Posterior vena cava (tissue), 2 donors: ENCODE measurements at places on chromosomes 6 and 20. TPM values are rescaled to one million over a fixed set of nuclear protein-coding genes. Genes with fewer than 3 reads are reported as not detected.
A peak's percentile ranks its signal among the peaks of the same experiment; 100 is the strongest.

- no peak for DNase-seq
These were observed 331.6 kb upstream of the NT5E start for GRCh38 chr6:85118233-85118632.

DNA sequence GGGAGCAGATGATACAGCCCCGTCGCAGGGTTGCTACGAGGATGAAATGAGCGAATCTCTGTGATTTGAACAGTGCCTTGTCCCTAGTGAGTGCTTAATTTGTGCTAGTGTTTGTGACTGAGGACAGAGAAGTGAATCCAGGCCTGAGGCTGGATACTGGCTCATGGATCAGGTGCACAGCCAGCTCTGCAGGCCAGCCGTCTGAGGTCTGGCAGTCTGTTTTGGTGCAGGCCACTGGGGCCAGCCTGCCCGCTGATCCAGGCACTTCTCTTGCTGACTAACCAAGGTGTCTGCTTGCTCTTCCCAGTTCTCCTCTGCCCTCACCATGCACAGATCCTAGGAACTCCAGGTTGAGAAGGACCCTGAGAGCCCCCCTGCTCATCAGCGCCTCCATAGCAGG, 181.0 kb downstream of the LRFN2 start:
- DNase-seq: no peak

DNA sequence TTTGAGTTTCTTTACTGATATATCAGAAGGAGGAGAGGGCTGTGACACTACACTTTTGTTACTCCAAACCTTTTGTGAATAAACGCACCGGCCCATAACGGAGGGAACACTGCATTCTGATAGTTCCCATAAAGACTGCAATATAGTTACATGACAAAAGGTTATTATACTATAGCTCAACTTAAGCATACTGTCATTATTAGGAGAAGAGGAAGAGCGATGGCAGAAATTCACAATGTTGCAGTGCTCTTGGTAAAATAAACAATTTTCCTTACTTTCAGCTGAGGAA, 2.3 kb upstream of the PDE10A start:
- no peak for DNase-seq

GRCh38 chr6:37338745-37339255, 15.0 kb upstream of the RNF8 start:
- DNase-seq: no peak

DNA sequence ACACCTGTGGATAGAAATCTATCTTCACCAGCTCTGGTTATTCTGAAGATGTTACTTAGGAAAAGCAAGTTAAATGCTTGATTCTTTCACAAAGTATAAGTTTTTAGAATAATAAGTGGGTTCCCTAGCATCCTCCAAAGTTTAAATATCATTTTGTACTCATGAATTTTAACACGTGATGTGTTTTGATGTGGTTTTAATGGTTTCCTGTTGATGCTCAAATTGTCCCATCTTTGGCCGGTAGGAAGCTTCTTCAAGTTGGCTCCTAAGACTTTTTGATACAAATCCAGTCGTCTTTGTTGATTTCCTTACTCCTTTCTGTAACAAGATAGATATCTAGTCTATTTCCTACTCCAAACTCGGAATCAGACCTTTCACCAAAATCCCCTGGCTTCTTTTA, 94.5 kb upstream of the STXBP5 start:
- no peak for DNase-seq

DNA sequence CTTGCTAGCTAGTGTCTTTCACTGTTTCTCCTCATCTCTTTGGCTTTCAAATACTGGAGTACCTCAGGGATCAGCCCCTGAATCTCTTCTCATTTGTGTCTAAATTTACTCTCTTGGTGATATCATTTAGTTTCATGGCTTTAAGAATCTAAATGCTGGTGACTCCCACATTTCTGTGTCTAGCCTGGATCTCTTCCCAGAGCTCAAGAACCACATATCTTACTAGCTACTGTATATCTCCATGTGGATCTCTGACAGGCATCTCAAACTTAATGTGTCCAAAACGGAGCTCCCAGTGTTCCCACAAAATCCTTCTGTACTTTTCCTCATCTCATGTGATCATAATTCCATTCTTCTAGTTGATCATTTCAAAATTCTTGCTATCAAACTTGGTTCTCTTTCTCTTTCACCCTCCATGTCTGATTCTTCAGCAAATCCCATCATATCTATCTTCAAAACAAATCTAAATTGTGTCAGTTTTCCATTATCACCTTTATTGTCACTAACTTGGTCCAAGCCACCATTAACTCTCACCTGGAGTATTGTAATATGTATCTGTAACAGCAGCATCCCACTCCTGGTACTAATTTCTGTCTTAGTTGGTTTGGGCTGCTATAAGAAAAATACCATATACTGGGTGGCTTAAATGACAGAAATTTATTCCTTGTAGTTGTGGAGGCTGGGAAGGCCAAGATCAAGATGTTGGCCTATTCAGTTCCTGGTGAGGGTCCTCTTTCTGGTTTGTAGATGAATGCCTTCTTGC, 45.9 kb downstream of the CCDC170 start:
- DNase-seq: no peak

GRCh38 chr6:44301782-44302564, 11.2 kb downstream of the AARS2 start:
- DNase-seq: peak; percentile 64

DNA sequence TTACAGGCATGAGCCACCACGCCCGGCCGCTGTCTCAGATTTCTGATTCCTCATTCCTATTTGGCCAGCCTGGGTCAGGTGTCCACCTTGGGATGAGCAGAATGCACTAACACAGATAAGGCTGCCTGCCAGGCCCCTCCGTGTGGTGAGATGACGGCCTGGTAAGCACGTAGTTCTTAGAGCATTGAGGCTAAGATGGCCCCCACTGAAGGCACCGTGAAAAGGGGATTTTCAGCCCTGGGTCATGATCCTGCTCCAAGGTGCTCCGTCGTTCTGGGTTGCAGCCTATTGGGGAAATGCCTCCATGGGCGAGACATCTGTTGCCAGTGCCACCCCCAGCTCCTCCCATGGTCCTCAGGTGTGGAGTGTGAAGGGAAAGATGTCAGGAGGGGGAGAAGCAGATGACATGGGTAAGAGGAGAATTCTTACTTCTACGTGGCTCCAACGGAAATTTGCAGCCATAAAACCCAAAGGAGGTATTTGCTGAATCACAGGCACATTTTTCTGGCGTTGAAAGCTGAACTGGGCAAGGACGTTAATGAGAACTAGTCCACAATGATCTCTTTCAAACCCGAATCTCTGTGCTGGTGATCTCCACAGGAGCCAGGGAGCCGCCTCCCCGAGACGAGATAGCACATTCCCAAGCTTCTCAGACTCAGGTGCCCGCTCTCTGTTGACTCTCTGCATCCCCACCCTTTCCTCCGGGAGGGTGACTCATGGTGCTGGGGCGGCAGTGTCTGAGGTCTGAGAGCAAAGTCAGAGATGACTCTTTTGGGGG, 34.0 kb upstream of the BMP6 start:
- no peak for DNase-seq

- no peak for DNase-seq
These were observed 86.2 kb upstream of the THBS2 start for GRCh38 chr6:169339731-169340309.

Gene IP6K3
- total RNA-seq: 0.19 TPM

Gene MUC22
- total RNA-seq: not detected

Gene FARS2
- total RNA-seq: 13.3 TPM

Gene MCHR2
- total RNA-seq: not detected

Gene SOX18
- total RNA-seq: 40.8 TPM
